ENCODE measurements at places on chromosomes 5 and 9.

- no peak for DNase-seq
Measured at GRCh38 chr5:19987612-19988361, at the start of gene CDH18. TSS of gene CDH18 (minus strand) at chr5:19988200. CDS start at chr5:19838986, 149,214 bp downstream.

- no peak for DNase-seq
Measured at GRCh38 chr5:17127743-17128231, 89.6 kb upstream of the BASP1 start.

GRCh38 chr5:9170026-9170425, 375.8 kb downstream of the SEMA5A start:
- no peak for DNase-seq

GRCh38 chr9:127361561-127361960, 35.4 kb upstream of the SLC2A8 start:
- no peak for DNase-seq

DNA sequence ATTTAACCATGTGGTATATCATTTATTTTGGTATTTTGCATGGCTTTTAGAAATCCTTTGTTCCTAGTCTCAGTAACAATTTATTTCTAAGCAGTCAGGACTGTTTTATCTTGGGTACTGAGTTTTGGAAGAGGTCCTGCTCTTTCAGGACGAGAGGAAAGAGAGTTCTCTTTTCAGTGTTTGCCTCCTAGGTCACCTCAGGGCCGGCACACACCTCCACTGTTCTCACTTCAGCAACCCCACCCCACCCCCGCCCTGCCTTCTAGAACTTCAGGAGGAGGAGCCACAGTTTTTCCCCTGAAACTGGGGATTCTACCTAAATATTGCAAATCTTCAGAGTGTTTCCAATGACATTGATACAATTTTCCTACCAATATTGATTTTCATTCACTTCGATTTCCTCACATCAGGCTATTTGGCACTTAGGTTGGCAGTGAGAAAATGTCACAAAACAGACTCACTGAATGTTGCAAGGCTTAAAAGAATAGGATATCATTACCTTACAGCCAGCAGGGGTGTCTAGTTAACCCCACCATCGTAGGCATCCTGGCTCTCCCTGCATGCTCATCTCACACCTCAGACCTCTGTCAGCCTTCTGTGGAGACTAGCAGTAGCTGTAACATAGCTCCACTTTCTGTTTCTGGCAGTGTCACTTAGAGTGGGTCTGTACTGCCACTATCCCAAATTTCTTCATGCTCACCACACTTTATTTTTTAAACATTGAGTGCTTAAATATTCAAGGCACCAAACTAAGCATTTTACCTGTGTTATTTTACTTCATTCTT, 5.4 kb downstream of the IGIP start:
- no peak for DNase-seq

All from stimulated activated CD4-positive, alpha-beta T cell treated with anti-CD3 and anti-CD28 coated beads, Interleukin-2, amount 100 ng/mL, for 24 hours (primary cell).